ENCODE measurements at places on chromosomes 7 and 10. TPM values are rescaled to one million over a fixed set of nuclear protein-coding genes. Genes with fewer than 3 reads are reported as not detected.

The WDR86 gene
- total RNA-seq = 17.6 TPM

The UCMA gene
- total RNA-seq = not detected

The OR6B1 gene
- not detected for total RNA-seq

The TMEM213 gene
- total RNA-seq = not detected

The OR6V1 gene
- not detected for total RNA-seq

The NKX2-3 gene
- not detected for total RNA-seq

The ANKRD61 gene
- total RNA-seq = not detected

The AUTS2 gene
- under 0.01 TPM for total RNA-seq

The TAC1 gene
- total RNA-seq = not detected

The VSTM4 gene
- under 0.01 TPM for total RNA-seq

The CPN1 gene
- not detected for total RNA-seq

The CYP17A1 gene
- total RNA-seq = not detected

The MMP21 gene
- total RNA-seq = not detected

The AOAH gene
- not detected for total RNA-seq

The SDK1 gene
- total RNA-seq = 2.0 TPM

The PAPOLB gene
- under 0.01 TPM for total RNA-seq

The ZEB1 gene
- 70.5 TPM for total RNA-seq

The OR2A1 gene
- not detected for total RNA-seq

The SNX8 gene
- total RNA-seq = 34.2 TPM
